Mesothelial cell of epicardium (in vitro differentiated cells): ENCODE measurements at places on chromosomes 11 and 22. TPM values are rescaled to one million over a fixed set of nuclear protein-coding genes. Genes with fewer than 3 reads are reported as not detected.

The SLC22A6 gene
- not detected in 3 replicates for total RNA-seq

The DDI1 gene
- not detected in 3 replicates for total RNA-seq

The ADAMTS15 gene
- total RNA-seq: 8.1 to 9.9 TPM (median 9.4 TPM) in 3 replicates

The RCOR2 gene
- 28.6 to 33.7 TPM (median 30.6 TPM) in 3 replicates for total RNA-seq

The SCN4B gene
- total RNA-seq: 1.2 to 1.9 TPM (median 1.5 TPM) in 3 replicates

The MUC6 gene
- total RNA-seq: not detected in 3 replicates

The NLRP14 gene
- 0.51 to 0.58 TPM (median 0.54 TPM) in 3 replicates for total RNA-seq

The MS4A15 gene
- 0.13 to 0.42 TPM (median 0.18 TPM) in 3 replicates for total RNA-seq

The USP35 gene
- 12.3 to 13.4 TPM (median 13.2 TPM) in 3 replicates for total RNA-seq

The WNT7B gene
- 11.2 to 12.2 TPM (median 12.0 TPM) in 3 replicates for total RNA-seq

The OR10A2 gene
- total RNA-seq: not detected in 3 replicates

The SSTR3 gene
- total RNA-seq: 0.61 to 0.82 TPM (median 0.69 TPM) in 3 replicates

The RIBC2 gene
- 2.0 to 2.5 TPM (median 2.1 TPM) in 3 replicates for total RNA-seq

The KRTAP5-7 gene
- total RNA-seq: 0.18 to 0.43 TPM (median 0.25 TPM) in 3 replicates

The JAM3 gene
- 36.2 to 39.3 TPM (median 37.6 TPM) in 3 replicates for total RNA-seq

The SCUBE2 gene
- total RNA-seq: 1.1 to 1.7 TPM (median 1.5 TPM) in 3 replicates

The CHADL gene
- 3.2 to 4.6 TPM (median 3.3 TPM) in 3 replicates for total RNA-seq

The RFPL2 gene
- total RNA-seq: 0.36 to 0.53 TPM (median 0.40 TPM) in 3 replicates

The C11orf87 gene
- 0.80 to 0.88 TPM (median 0.86 TPM) in 3 replicates for total RNA-seq

The CARD18 gene
- not detected in 3 replicates for total RNA-seq

The CD6 gene
- total RNA-seq: 0.27 to 0.31 TPM in 2 of 3 replicates, not detected in the other

The APOC3 gene
- total RNA-seq: not detected in 3 replicates

The NRGN gene
- total RNA-seq: 2.7 to 2.9 TPM (median 2.7 TPM) in 3 replicates

The ZDHHC13 gene
- 14.2 to 19.1 TPM (median 17.3 TPM) in 3 replicates for total RNA-seq

The HMOX1 gene
- total RNA-seq: 1.6 to 2.8 TPM (median 1.6 TPM) in 3 replicates

The KREMEN1 gene
- total RNA-seq: 24.4 to 30.9 TPM (median 28.5 TPM) in 3 replicates

The MTMR2 gene
- 34.6 to 37.4 TPM (median 36.9 TPM) in 3 replicates for total RNA-seq

The TRIM5 gene
- total RNA-seq: 67.0 to 74.0 TPM (median 68.5 TPM) in 3 replicates

The GDPD4 gene
- not detected in 3 replicates for total RNA-seq

The TRPM5 gene
- total RNA-seq: 6.9 to 7.7 TPM (median 7.2 TPM) in 3 replicates

The RIC3 gene
- total RNA-seq: 1.9 to 2.4 TPM (median 2.1 TPM) in 3 replicates

The OR52I1 gene
- total RNA-seq: not detected in 3 replicates

The RAG2 gene
- total RNA-seq: not detected in 3 replicates
